ENCODE measurements at places on chromosomes 3 and 15.

GRCh38 chr3:44913868-44914468, 39.6 kb downstream of the TGM4 start:
- peak; percentile 18 for DNase-seq

- DNase-seq, result no peak
Measured at GRCh38 chr3:110804856-110805255, 266.8 kb upstream of the NECTIN3 start.

DNA sequence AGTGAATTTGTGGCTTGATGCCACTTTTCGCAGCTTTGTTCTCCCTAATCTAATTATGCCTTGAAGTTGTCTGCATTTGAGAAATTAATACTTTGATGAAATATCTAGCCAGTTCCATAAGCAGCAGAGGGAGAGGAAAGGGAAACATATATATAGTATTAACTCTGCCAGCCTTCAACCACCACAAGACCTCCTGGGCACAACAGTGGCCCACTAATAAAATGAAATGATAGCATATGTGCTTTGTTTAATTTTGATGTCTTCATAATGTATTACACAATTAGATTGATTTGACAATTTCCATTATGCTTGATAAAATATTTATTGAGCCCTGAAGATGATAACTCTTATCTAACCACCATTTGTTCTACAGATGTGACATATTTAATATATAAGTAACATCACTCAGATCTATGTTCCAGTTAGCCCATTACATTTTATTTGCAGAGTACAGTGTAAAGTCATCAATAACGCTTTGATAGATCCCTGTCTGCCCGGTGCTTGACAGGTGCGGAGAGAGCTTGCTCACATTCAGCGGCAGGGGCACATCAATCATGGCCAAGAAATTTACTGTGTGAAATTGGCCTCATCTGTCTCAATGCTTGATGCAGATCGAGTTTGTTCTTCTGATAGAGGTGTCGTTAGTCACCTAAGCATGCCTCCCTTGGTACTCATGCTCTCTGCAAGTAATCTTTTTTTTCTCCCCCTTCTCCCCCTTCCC, 187.4 kb downstream of the MECOM start:
- no peak for DNase-seq

DNA sequence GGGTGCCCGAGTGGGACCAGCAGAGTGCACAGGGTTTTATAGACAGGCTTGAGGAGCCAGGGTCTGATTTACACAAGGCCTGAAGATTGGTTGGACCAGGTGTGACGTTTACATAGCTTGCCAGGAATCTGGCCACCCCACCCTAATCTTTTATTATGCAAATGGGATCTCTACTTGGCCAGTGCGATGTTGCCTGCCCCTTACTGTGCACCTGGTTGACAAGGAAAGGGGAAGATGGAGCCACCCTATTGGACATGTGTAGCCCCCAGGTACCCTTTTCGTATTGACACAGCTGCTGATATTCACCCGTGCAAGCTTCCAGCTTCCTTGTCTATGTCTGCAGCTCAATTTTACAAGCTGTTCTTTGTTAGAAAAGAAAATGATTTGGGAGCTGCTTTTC, 132.0 kb downstream of the ARNT2 start:
- DNase-seq, result no peak

GRCh38 chr3:177195242-177195991, 1.9 kb downstream of the TBL1XR1 start:
- no peak for DNase-seq

GRCh38 chr3:194731506-194732073, 45.9 kb downstream of the FAM43A start:
- DNase-seq, result no peak

DNA sequence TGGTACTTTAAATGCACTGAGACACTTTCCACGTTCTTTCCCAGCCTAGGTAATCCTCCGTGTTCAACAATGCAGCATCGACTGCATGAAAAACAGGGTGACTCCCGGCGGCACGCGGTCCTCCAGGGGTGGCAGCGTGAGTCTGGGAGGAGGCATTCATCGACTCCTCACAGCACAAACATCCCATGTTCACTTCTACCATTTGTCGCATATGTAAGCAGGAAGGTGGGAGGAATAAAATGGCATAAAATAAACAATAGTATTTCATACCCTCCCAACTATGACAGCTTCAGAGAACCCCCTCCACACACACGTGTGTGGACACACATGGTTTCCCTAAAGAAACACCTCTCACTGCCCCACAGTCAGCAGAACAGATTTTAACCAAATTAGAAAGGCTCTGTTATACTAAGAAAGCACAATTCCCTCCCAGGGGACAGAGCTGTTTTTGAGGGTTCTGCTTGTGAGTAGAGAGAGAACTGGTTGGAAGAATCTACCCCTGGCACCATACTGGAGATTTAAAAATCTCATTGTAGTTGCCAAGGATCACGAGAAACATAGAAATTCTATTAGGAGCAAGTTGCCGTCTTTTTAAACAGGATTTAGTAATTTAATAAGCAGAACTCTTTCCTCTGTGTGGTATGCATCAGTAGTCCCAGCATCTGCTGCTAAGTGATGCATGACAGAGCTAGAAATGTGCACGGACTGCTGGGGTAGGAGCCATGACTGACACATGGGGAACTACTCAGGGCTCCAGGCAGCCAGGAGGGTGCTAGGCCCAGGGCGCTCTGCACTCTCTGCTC, 6.0 kb downstream of the FAM43A start:
- no peak for DNase-seq

DNA sequence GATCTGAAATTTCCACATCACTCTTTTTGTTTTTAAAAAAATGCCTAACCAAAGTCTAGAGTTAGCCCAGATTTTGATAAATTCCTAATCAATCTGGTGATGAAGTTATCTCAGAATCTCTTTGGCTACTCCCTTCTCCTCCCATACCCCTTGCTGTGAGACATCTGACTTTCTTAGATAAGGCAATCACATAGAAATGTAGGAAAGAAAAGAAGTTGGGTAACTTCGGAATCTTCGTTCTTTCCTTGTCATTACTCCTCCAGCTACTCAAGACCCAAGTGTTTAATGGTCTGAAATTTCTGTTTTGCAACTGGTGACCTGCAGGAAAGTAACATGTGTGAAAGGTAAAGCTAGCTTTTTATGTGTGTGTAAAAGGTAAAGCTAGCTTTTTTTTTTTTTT, 37.8 kb downstream of the MYL3 start:
- no peak for DNase-seq

GRCh38 chr3:127151992-127152650, 40.8 kb upstream of the PRR23E start:
- no peak for DNase-seq

GRCh38 chr3:184481984-184482671, 79.5 kb upstream of the EPHB3 start:
- DNase-seq, result no peak

DNA sequence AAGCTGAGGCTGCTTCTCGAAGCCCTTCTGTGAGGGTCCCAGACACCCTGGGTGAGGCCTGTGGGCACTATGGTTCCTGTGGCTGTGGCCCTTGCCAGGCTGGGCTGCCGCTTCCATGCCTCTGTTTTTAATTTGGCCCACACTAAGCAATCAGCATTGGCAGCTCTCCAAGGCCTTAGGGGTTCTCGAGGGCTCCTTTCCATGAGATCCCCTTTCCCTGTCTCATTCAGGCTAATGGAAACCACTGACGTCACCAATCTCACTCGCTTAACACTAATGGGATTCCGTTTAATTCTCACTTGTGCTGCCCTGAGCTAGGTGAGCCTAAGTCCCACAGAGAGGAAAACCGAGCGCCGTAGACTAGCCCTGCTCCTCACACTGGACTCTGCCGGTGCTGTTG, 60.2 kb upstream of the RAB6B start:
- DNase-seq, result no peak

- DNase-seq, result no peak
Measured at GRCh38 chr15:40290918-40291574, 8.2 kb upstream of the ANKRD63 start.

GRCh38 chr3:110881069-110881468, 190.5 kb upstream of the NECTIN3 start:
- no peak for DNase-seq

DNA sequence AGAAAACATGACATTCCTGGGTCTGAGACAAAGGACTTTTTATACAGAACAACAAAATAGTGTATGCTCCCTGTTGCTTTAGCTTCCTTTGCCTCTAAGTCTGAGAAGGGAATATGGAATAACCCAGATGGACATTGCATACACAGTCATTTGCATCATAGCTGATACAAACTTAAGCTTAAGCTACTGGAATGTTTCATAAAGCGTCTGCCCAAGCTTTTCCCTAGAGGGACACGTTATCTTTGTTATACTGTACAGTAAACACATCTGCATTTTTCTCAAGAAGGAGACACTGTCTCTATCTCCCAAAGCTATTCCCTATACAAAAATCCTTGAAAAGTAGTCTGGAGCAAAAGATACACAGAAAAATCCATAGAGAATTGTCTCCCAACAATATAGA, 775.0 kb downstream of the DIPK2A start:
- DNase-seq, result no peak

DNA sequence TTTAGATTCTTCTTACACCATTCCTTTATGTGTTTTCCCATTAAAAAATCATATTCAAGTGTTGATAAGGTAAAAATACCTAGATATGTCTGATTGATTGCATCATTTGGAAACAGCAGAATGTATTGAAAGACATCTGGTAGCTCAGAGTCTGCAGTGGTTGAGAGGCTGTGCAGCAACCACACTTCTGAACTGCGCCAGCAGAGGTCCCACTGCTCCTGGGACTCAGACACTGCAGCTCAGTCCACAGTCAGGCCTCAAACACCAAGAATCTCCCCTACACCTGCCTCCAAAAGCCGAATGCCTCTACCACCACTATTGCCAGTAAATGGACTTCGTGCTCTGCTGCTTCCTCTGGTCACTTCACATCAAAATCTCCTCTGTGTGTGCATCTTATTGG, 176.9 kb upstream of the LMCD1 start:
- no peak for DNase-seq

DNA sequence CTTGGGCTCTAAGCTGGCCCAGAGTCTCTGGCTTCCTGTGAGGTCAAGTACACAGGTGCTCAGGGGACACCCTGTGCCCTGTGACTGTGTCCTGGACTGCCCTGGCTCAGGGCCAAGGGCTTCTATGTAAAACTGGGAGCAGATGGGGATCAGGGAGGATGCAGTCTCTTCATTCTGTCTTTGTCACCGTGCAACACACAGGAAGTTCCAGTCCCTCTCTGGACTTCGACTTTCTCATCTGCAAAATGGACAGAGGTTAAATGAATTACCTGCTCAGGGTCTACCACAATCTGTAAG, 61.9 kb upstream of the TLE3 start:
- no peak for DNase-seq

DNA sequence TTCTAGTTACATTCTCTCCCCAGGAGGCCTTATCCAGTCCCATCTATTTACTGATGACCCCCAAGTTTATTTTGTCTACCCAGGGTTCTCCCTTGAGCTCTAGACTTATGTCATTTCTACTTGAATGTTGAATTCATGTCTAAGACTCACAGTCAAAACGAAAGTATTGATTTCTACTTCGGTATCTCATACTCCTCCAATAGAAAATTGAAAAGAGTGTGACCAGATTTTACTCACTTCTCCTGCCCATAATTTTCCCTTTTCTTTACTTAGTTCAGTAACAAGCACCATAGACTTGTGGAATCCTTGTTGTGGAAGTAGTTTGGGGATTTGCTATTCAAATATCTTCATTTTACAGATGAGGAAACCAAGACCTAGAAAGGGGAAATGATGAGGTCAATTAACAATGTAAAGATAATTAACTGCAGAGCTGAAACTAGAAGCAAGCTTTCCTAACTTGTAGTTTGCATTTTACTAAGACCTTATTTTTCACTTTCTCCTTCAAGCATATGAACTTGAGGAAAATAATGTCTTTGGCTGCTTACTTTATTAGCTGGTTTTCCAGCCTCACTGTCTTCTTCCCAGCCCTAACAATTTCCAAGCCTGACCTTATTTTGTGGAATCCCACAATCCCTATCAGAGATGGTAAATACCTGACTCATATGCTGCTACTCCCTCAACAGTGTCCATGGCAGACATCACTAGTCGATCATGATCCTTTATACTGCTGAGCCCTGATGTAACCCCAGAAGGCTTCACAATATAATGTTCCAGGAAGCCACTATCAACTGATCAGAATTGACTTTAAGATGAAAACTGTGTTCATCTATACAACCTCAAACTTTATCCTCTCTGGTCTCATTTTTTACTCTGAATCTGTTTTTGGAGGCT, 123.9 kb upstream of the AGBL1 start:
- DNase-seq, result no peak

DNA sequence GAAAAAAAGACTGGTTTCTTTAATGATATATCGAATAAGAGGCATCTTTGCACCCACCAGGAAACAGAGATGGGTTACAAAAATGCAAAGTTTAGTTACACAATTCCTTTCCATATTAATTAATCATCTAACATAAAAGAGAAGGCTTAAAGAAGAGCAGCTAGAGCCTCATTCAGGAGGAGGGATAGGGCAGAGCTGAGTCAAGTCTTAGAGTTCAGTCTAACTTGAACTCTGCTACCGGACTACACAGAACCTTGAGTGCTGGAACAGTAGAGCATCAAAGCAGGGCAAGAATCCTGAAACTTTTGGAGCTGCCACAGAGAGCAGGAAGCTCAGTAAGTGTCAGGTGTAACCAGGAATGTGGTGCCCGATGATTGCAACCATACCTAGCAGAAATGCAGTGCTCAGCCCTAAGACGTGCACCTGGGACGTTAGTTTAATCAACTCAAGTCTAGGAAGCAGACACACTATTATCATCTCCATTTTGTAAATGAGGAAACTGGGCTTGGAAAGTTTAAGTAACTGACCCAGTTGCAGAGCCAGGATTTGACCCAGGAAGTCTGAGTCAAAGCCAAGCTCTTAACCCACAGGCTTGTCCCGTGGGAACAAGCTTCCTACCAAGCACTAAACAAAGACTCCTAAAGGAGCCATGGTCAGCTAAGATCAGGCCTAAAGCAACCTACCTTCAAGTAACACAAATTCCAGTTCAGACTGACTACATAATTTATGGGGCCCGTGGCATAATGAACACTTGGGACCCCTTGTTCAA, 187.4 kb downstream of the FOXP1 start:
- no peak for DNase-seq

GRCh38 chr15:70690021-70690420, 73.3 kb downstream of the UACA start:
- no peak for DNase-seq

- no peak for DNase-seq
Measured at GRCh38 chr15:49212897-49213296, 42.9 kb downstream of the GALK2 start.

DNA sequence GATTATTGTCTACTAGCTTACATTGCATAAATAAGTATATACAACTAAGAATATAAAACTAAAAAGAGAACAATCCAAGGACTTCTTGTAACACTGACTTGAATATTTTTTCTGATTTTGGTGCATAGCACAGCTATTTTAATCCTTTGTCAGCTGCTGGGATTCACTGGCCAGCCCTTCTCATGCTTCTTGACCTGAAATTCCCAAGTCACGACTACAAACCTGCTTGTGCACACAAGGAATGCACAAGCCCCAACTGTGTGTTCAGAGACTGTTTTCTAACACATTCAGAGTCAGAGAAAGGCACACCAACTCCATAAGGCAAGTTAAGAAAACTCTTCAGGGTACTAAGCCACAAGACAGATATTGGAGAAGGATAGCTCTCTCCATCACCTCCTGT, 80.9 kb downstream of the TNIK start:
- DNase-seq, result no peak

- peak; percentile 27 for DNase-seq
Measured at GRCh38 chr15:51077221-51078153, 17.2 kb downstream of the TNFAIP8L3 start.

- no peak for DNase-seq
Measured at GRCh38 chr3:141051443-141052200, 475 bp downstream of the SPSB4 start.

GRCh38 chr3:127141921-127142730, 50.8 kb upstream of the PRR23E start:
- DNase-seq, result no peak
